ENCODE measurements at places on chromosomes 6 and 20. TPM values are rescaled to one million over a fixed set of nuclear protein-coding genes. Genes with fewer than 3 reads are reported as not detected.

Gene GJA10
- 1.3 TPM for total RNA-seq

Gene GNL1
- total RNA-seq = 73.5 TPM

Gene NFATC2
- total RNA-seq = 39.9 TPM

Gene ETV7
- 5.9 TPM for total RNA-seq

Gene ARG1
- not detected for total RNA-seq

Gene TNFRSF6B
- total RNA-seq = not detected

Gene SLC35F1
- not detected for total RNA-seq
